ENCODE measurements at places on chromosomes 7 and 10. TPM values are rescaled to one million over a fixed set of nuclear protein-coding genes. Genes with fewer than 3 reads are reported as not detected.

DNA sequence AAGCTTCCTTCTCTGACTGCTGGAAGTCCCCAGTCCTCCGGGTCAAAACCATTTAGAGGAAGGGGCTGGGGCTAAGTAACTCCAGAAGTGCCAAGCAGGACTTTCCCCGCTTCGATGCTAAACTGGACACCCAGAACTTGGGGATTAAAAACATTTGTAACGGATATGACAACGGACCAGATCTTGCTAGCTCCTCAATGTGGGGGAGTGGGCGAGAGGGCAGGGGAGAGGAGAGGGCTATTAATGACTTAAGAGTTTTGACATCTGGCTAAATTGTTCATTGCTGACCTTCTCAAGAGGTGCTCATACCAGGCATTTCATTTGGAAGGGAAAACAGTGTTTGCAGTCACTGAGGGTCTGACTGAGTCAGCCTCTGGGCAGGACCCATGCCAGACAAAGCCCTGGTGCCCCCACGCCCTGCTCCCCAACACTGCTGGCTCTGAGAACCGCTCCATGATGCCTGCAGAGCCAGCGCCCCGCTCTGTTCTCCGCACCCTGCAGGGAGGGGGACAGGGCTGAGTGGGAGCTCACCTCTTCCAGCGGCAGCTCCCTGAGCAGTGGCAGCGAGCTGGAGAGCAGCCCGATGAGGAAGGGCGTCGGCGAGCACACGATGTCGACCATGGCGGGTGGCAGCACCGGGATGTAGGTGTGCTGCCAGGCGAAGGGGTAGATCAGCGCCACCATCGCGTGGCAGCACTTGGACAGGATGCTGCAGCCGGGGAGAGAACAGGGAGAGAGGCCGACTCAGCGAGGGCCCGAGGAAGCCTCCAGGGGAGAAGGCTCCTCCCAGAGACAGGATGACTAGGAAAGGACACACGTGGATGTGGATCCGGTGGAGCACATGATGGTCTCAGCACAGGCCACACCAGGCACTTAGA is 47.7 kb upstream of the MKRN1 start:
- no peak for DNase-seq

ZNF518A gene
- 55.3 TPM for polyA plus RNA-seq

DNA sequence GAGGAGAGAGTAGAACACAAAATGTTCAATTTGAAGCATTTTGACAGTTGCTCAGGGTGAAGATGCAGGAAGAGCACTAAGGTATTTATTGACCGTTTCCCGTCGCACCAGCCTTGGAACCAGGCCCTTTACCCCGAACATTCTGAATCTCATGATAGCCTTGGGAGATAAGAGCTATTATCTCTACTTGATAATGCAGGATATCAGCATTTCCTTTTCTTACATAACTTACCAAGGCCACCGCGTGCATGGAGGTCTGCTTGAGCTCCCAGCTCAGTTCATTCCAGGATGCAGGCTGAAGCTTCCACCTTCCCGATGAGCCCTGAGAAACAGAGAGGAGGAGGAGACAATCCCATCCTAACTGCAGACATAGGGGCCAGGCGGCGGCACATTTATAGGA is 324.2 kb upstream of the COBL start:
- DNase-seq: no peak

DNA sequence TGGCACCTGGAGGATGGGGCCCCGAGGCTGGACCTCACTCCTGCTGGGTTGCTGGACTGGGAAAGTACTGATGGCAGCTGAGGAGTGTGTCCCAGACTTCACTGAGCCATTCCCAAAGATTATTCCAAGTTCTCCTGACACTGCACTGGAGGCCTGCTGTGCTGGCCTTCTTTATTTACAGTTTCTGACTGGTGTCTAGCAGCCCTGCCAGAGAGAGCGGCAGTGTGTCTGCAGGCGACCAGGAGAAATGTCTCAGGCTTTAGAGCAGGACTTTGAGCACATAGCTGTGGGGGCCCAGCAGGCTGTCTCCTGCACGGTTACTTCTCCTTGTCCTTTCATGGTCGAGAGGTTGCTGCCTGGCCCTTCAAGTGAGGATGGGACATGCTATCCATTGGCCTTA is 16.1 kb downstream of the HTRA1 start:
- no peak for DNase-seq

GRCh38 chr7:83449781-83450180 is 199.2 kb downstream of the SEMA3E start:
- no peak for DNase-seq

CFTR gene
- 11.5 TPM for polyA plus RNA-seq

GRCh38 chr10:66187053-66187733 is 738.6 kb upstream of the LRRTM3 start:
- no peak for DNase-seq

DNA sequence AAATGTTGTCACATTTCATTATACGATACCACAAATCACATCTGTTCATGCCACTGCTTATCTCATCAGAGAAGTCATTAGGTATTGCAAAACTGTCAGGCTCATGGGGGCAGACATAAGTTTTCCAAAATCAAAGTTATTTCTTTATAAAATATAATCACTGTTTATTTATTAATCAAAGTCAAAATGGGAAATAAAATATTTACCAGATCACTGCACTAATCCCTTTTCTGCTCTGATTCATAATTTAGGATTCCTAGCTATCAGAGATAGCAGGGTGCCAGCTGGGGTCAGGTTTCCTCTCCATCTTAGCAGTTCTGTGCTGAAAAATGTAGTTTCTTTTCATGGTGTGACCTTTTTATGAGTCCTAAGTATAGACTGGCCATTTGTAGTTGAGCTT is 117.7 kb upstream of the LANCL2 start:
- no peak for DNase-seq

DNA sequence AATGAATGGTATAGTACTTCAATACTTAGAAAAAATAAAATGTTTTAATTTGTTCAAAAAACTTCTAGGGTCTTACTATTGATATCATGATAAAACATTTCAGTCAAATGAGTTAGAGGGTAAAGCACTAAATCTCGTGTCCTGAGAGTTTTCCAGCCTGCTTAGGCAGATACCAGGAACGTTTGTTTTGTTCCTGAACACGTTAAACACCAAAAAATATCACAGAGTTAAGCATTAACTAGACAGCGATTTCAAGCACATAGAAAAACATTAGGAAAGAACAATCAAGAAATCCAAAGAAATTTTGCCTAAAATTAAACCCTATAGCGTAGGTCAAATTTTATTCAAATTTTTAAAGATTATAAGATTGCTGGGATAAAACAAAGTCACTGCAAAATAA is 204.6 kb upstream of the AGR3 start:
- DNase-seq: no peak

All from renal pelvis (tissue), 12 donors.